ENCODE measurements at places on chromosomes 12 and 14. TPM values are rescaled to one million over a fixed set of nuclear protein-coding genes. Genes with fewer than 3 reads are reported as not detected.

- no peaks in the 10 kb centered on the region for H3K4me1 ChIP-seq
- H3K36me3 ChIP-seq = no peaks in the 10 kb centered on the region
- H3K4me3 ChIP-seq = no peak overlapping the region
- peak; percentile 23 for DNase-seq
- H3K27ac ChIP-seq = no peak overlapping the region
Measured at GRCh38 chr14:62162998-62163589, 400.9 kb downstream of the SNAPC1 start.

The KCNMB4 gene
- 5.0 TPM for total RNA-seq

DNA sequence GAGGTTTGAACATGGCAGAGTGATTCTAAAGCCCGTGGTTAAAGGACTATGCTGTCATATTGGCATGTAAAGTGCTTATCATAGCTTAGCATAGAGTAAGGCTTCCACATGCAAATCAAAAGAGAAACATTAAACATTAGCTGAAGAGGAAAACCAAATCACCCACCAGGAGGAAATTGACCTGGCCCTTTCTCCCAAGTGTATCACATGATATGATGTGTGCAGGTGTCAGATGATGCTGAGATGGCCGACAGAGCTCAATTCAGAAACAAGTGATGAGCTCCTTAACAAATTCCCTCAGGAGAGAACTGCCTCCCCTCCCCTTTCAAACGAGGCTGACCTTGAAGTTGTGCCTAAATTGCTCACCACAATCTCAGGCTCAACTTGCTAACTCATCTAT is 217.1 kb upstream of the BTG1 start:
- no peak overlapping the region for H3K4me3 ChIP-seq
- DNase-seq = no peak
- no peaks in the 10 kb centered on the region for H3K36me3 ChIP-seq

- no peak overlapping the region for H3K27ac ChIP-seq
- DNase-seq = no peak
Measured at GRCh38 chr12:662566-663292, 516 bp downstream of the NINJ2 start.

Measured in HCT116 (cell line).